ENCODE measurements at places on chromosomes 3 and 15. TPM values are rescaled to one million over a fixed set of nuclear protein-coding genes. Genes with fewer than 3 reads are reported as not detected.

DNA sequence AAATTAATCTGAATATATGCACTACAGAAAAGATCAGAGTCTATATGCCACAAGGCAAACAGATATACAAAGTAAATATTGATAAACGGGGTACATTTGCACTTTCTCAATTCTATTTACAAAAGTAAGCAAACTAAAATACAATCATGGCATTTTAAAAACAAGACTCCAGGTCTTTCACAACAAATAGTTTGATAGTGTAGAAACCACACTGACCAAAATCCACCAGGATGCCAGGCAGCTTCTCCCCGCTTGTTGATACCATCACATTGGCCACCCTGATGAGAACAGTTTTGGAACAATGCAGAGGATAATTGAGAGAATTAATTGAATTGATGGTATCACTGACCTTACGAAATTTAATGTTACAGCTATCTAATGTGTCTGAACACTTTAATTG, 190.6 kb upstream of the TMCO5A start:
- DNase-seq = no peak

Gene MAGEF1
- total RNA-seq = 32.2 TPM

DNA sequence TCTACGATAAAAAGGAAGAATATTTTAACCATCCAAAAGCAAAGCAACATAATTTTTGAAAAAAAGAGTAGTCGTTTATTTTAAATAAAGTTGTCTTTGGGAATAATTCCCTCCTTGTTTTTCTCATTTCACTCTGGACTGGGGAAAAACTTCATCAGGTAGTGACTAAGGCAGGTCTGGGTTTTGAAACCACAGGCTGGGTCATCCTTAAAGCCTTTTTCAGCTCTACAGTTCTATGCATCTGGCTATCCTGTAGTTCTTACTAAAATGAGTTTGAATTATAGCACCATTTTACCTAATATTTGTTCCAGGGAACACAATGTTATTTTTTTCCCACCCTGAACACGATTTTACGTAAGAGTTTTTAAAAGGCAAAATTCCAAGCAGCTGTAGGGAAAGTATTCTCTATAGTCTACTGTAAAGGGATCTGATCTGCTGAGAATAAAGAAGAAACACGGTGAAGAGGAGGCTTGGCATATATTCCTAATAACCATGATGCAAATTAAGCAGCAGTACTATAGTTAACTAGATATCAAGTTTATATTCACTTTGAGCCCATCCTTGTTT, 107.7 kb downstream of the OSBPL10 start:
- no peak for DNase-seq

- peak; percentile 92 for DNase-seq
These were observed 96.3 kb upstream of the DLG1 start for GRCh38 chr3:197394464-197395321.

GRCh38 chr3:73056014-73056844, 5.2 kb upstream of the EBLN2 start:
- no peak for DNase-seq

DNA sequence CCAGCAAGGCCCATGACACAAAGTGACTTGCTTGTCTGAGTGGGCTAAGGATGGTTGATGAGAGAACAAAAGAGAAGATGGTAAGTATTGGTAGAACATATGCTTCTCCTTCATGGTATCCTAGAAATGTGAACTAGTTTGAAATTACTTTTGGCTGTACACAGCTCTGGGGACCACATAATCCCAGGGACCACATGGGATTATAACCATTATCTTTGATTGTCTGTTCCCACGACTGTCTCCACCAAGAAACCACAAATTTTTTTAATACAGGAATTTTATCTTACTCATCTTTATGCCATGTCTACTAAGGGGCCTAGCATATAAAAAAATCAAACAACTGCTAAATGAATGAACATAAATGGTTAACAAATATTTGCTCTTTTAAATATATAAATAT, 155.3 kb upstream of the PRICKLE2 start:
- no peak for DNase-seq

Gene SPESP1
- 7.2 TPM for total RNA-seq

- DNase-seq = no peak
These were observed 417.8 kb upstream of the NR2F2 start for GRCh38 chr15:95912728-95913127.

DNA sequence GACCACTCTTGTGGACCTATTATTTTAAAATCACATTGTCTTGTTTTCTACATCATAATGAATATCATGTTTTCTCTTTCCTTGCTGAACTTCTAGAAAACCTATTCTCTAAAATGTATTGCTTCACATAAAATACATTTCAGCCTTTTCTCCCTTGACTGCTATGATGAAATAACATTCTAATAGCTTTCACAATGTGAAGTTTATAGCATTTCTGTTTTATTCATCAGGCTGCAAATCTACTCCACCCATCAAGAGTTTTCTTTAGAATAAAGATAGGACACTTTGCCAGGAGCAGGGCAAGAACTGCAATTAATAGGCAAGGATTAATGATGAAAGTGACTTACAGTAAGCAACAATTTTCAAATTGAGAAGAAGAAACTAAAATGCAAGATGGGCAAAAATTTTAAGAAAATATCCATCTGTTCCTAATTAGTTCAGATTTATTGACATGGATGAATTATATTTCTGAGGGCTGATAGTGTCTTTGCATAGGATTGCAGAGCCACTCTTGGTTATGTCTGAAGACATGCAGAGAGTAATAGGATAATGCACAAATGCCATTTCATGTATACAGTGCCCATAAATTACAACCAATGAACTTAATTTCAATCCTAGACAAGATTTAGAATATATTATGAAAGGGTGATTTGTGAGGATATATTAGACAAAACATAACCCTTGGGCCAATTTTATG, 21.7 kb downstream of the LEKR1 start:
- DNase-seq = no peak

GRCh38 chr3:37794646-37795045, 67.0 kb upstream of the CTDSPL start:
- DNase-seq = no peak

- no peak for DNase-seq
These were observed 406.5 kb upstream of the TGFBR2 start for GRCh38 chr3:30199855-30200254.

GRCh38 chr3:33936171-33936920, 137.9 kb downstream of the PDCD6IP start:
- DNase-seq = no peak

DNA sequence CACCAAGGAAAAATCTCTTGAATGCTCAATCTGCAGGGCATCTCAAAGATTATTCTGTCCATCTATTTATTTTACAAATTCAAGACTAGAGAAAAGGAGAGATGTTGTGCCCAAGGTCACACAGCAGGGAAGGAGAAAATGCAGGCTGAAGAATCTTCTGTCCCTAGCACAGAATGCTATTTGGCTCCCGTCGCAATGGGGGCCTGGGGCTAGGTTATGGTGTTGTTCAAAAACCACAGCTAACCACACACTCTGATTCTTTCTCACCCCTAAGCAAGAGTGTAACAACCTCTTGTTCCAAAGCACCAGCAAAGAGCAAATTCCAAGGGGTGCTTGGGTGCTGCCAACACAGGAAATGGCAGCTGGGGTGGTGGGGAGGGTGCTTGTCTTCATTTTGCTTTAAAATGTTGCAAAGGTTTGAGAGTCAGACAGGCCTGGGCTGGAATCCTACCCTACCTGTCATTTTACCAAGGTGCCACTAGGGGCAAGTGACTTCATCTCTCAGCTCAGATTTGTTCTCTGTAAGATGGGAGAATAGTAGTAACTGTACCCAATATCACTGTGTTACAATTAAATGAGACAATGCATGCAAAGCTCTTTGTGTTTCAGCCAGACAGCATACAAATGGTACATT, 112.5 kb downstream of the ADAMTS9 start:
- no peak for DNase-seq

DNA sequence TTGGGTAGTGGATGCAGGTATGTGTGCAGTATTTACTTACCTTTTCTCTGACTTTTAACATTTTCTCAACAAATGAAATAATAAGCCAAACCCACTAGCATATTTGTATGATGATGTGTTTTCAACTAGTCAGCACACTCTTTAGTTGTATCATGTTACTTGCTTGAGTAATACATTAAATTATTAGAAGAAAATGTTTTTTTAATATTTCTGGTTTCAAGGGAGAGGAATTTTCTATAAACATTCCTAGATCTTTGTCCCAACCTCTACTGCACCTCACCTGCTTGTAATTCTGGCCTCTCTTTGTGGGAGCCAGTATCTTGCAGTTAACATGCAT, 161.8 kb upstream of the CBLB start:
- DNase-seq = no peak

All from right atrium auricular region (tissue), 2 donors.